ENCODE measurements at places on chromosomes 12 and 14.

GRCh38 chr14:101110729-101111619, 207.5 kb upstream of the RTL1 start:
- no peak for DNase-seq

DNA sequence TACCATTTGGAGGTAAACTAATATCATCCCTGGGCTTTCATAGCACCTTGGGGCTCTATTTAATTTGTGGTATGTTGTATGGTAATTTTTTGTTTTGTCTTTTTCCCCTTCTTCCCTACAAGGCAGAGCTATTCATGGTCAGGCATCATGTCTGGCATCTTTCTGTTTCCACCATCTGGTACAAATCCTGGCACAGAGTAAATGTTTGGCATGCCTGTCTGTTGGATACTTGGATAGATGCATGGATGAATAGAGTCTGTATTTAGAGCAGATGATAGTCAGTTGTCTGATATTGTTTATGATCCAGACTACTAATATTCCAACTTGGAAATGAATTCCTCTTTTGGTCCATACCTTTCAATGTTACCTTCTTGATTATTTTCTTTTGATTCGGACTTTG, 139.8 kb downstream of the NEDD1 start:
- DNase-seq = no peak

- no peak for DNase-seq
Observed at GRCh38 chr12:103748002-103748401, 93.0 kb downstream of the NT5DC3 start.

- DNase-seq = no peak
Observed at GRCh38 chr14:104700225-104700651, 10.8 kb downstream of the INF2 start.

DNA sequence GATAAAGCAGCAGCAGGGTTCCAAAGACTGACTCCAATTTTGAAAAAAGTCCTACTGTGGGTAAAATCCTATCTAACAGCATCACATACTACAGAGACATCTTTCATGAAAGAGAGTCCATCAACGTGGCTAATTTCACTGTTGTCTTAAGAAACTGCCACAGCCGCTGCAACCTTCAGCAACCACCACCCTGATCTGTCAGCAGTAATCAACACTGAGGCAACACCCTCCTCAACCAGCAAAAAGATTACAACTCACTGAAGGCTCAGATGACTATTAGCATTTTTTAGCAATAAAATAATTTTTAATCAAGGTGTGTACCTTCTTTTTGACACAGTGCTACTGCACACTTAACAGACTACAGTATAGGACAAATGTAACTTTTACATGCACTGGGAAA, 6.6 kb downstream of the CAPRIN2 start:
- no peak for DNase-seq

Data from activated T-helper 1 cell treated with anti-CD3 and anti-CD28 coated beads, Interleukin-2, amount 50 U/mL, for 16 hours (primary cell).